ENCODE measurements at places on chromosomes 16 and 17.

DNA sequence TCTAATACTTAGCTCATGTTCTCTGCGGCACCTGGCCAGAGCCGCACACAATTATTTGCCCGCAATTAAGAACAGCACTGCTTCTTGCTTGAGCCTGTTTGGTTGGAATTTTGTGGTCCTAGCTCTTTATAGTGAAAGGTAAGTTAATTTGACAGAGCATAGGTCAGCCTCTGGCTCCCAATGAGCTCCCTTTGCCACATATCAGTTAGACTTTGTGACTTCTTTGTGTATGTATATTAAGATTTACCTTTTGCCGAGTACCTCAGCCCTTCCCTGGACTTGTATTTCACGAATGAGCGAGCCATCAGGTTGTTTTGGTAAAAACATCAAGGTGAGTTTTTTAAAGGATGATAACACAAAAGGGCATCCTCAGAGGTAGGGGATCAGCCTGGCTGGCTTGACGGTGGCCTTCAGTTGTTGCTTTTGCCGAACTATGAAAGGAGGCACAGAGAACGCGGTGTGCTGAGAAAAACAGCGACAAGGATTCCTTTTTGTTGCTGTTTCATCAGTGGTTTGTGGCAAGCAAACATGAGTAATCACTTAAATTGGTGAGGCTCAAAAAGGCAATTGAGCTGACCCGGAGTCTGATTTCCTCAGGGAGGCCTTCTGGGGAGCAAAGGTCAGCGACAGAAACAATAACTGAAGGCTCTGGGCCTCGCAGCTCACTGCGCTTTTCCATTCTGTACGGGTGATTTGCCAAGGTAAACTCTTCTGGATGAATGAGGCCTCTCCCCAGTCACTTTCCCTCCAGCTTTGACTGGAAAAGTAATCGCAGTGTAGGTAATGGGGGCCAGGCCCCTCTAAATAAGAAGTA lies 163.6 kb downstream of the HS3ST3A1 start:
- DNase-seq = no peak

- no peak for DNase-seq
These were observed 985 bp upstream of the ZNF213 start for GRCh38 chr16:3133844-3134243.

- no peak for DNase-seq
These were observed 20.7 kb downstream of the TXNDC11 start for GRCh38 chr16:11721781-11722467.

- DNase-seq = peak; percentile 6
These were observed 23.6 kb upstream of the GPRC5C start for GRCh38 chr17:74408262-74408661.

GRCh38 chr17:29154516-29155226 lies 25.5 kb downstream of the MYO18A start:
- no peak for DNase-seq

- DNase-seq = no peak
These were observed 159.7 kb upstream of the CDH11 start for GRCh38 chr16:65281586-65281985.

DNA sequence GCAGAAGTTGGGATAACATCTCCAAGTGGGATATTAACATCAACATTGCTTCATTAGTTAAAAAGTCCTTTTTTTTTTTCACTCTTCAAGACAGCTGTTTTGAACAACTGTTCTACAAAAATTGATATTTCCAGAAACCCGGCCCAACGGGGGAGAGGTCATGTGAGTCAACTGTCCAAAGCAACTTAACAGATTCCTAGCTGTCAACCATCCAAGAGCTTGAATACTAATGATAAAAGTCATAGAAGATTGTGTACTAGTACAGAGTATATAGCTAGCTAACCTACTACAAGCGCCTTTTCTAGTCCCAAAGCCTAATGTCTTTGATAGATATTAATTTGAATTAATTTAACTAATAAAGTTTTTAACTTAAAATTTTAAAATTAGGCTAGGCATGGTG lies 172.0 kb downstream of the CYB561 start:
- peak; percentile 60 for DNase-seq

- no peak for DNase-seq
These were observed 263.1 kb downstream of the SEC14L1 start for GRCh38 chr17:77403854-77404253.

GRCh38 chr16:57798267-57798810 lies 4.0 kb downstream of the KIFC3 start:
- DNase-seq = no peak

DNA sequence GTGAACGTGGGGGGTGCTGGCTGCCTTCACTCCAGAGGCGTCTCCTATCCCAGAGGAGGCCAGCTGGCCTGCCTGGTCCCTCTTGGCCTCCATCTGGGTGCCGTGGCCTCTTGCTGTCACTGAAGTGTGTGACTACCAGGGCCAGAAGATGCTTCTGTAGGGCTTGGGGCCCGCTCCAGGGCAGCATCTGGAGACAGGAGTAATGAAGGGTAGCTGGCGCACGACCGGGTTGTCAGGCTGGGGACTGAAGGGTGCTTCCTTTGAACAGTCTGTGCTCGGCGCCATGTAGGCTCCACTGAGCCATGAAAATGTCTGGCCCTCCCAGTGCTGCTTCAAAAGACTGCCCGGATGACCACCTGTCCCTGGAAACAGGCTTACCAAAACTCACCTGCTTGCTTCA lies 31.3 kb downstream of the ASIC2 start:
- no peak for DNase-seq

- no peak for DNase-seq
These were observed 175.2 kb downstream of the KCNJ2 start for GRCh38 chr17:70344386-70345060.

GRCh38 chr17:74314877-74315276 lies 11.1 kb upstream of the KIF19 start:
- DNase-seq = no peak

GRCh38 chr17:40470932-40471828 lies 27.9 kb downstream of the IGFBP4 start:
- no peak for DNase-seq

DNA sequence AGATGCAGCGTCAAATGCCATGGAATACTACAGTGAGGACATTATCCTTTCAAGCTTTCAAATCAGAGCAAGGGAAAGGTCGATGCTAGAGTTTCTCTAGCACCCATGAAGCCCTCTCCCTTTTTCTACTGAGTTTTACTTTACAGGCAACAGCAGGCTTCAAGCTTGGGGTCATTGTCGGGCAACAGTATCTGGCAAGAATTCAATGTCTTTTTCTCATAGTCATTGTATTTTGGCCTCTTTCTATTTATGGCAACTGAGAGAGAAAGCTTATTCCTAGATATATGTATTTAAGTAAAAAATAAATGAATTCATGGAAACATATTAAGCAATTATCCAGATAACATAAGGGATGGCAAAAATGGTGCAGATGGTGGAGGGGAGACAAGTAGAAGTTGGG lies 364 bp upstream of the CETP start:
- DNase-seq = no peak

GRCh38 chr17:78343187-78343542 lies 16.7 kb downstream of the SOCS3 start:
- DNase-seq = peak; percentile 95

DNA sequence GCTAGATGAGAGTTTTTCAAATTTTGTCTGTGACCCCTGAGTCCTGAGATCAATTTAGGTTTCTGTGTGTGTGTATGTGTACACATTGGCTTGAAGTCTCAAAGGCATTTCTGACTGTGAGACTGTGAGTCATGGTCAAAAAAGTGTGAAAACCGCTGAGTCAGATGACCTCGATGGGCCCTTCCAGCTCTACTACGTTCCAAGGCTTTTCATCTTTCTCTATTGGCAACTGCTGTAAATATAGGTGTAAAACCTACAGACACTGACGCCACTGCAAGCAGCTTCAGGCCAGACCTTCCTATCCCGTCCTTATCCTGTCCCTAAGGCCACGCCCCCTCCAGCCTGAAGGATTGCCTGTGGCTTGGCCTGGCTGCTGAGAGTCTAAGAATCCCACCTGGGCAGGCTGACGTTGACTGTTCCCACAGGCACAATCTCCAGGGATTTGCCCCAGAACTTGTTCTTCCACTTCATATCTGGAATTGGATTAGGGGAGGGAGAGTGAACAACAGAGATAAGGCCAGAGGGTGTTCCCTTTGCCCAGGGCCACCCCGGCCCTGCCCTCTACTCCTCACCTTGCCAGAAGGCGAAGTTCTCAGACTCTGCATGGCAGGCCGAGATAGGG lies 11.3 kb downstream of the OSBPL7 start:
- peak; percentile 87 for DNase-seq

DNA sequence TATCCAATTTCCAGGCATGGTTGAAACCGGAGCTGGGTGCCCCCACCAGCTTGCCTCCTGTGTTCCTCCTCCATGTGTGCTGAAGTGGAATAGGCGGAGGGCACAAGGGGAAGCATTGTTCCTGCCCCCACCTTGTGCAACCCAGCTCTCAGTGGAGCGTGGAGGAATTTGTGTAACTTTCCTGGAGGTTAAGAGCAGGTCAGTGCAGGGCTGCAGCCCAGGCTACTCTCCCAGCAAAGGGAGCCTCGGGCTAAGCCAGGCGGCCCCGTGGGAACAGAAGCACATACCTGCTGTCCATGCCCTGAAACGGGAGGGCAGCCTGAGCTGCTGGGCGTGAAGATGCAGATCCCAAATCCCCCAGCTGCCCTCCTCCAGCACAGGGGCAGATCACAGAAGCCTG lies 158.8 kb upstream of the LHX1 start:
- DNase-seq = no peak

DNA sequence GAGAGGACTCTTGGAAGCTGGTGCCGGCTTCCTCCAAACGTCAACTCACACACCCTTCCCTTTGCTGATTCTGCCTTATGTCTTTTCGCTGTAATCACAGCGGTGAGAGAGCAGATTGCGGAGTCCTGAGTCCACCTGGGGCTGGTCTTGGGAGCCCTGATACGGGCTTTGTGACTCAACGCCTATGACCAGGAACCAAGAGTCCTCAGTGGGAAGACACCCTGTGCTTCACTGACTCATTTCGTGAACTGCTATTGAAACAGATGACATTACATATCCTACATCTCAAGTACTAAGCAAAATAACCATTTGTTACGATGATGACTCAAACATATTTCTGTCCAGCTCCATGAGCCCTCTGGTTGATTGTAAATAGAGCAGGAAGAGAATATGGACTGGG lies 90.7 kb upstream of the CREBBP start:
- DNase-seq = peak; percentile 35

DNA sequence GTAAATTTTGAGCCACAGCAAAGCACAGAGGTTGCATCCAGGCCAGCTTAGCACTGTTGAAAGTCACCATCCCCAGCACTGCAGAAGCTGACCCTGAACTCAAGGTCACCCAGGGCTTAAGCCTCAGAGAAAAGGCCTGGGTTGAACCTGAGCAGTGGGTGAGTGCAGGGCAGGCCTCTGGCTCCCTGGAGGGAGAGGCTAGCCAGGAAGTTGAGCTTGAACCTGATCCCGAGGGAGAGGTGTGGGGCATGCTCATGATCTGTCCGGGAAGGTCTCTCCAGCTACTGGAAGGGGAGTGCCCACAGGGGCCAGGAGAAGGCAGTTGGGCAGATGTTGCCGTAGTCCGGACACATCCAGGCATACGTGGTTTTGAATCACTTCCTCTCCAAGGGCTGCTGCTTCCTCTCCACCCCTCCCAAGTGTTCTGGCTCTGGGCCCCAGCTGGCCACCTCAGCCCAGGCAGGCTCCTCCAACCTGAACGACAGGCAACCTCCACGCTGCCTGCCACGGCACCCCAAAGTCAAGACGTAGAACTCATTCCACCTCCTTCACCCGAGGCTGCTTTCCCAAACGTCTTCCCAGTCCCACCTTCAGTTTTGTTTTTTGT lies 18.4 kb downstream of the CARHSP1 start:
- DNase-seq = peak; percentile 80

GRCh38 chr16:81738783-81739496 lies 40.2 kb upstream of the PLCG2 start:
- no peak for DNase-seq

- no peak for DNase-seq
These were observed 6.8 kb downstream of the NAE1 start for GRCh38 chr16:66824006-66824405.

DNA sequence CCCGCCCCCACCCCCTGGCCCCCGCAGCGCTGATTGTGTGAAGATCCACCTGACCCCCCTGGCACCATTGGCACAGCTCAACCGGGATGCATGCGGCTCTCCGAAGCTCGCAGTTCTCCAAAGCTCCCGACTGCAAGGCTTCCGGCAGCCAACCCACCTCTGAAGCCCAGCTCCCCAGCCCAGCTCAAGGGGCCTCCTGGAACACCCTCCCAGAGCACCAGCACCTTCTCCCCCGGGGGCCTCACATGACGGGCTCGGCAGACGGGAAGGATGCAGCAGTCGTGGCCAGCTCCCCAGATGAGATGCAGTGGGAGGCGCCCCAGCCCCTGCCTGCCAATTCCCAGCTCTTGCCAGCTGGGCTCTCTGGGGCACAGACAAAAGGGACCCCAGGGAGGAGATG lies 215.3 kb downstream of the ZNF423 start:
- no peak for DNase-seq

GRCh38 chr17:19273731-19274130 lies 36.6 kb downstream of the EPN2 start:
- no peak for DNase-seq

DNA sequence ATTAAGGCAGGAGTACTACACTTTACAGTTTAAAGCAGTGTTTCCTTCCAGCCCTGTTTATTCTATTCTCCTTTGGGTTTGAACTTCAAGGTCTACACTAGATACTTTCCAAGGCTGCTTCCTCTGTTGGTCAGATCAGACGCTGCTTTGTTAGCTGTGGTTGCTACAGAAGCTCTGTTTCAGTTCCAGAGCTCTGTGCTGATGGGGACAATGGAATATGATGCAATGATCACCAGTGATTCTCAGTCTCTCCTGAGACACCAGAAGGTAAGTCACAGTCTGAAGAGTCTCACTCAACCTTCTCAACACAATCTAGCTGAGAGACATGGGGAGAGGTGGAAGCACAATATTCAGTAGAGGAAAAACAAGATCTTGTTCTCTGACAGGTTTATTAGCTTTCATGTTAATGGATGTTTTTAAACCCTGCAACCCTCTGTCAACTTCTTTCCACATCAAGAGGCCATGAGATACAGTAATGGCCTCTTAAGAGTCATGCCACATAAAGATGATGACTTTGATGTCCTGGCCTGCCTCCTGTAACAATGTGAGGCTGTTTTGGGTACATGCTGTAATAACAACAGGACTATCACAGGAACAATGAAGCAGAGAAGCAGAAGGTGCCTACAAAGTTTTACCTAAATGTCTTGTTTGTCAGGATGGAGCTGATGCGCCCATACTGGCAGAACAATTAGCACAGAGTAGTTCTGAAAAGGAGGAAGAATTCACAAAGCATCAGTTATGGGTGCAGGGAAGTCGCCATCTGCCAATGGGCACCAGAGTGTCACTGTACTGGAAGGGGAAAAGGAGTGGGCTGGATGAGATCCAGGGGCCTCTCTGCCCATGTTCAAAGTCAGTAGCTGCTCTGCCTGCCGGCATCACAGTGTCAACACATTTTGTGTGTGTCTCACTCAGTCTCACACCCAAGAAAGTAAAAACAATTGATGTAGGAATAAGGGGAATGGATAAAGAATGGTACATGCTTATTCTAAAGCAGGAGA lies 33.4 kb downstream of the PSME3IP1 start:
- no peak for DNase-seq

GRCh38 chr16:88589441-88589840 lies 19.2 kb downstream of the ZC3H18 start:
- DNase-seq = no peak
